AG08396 (cell line): ENCODE measurements at places on chromosomes 5 and 9.

DNA sequence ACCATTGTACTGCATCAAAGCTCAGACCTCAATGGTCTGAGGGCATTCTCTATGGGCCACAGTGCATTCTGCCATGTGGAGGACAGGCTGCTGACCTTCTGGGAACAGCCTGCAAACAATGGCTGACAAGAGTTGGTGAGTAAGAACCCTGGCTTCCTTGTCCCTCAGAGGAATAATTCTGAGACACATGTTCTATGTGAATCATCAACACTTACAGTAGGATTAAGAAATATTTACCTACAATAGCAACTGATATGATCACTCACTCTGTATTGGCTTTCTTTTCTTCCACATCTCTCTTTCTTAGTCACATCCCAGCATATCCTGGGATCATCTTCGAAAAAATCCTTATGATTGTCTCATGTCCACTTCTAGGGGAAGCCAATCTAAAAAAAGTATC is 306.5 kb upstream of the ITGA1 start:
- DNase-seq, result no peak

GRCh38 chr9:19127871-19128500 is 694 bp upstream of the PLIN2 start:
- DNase-seq, result peak; percentile 23

DNA sequence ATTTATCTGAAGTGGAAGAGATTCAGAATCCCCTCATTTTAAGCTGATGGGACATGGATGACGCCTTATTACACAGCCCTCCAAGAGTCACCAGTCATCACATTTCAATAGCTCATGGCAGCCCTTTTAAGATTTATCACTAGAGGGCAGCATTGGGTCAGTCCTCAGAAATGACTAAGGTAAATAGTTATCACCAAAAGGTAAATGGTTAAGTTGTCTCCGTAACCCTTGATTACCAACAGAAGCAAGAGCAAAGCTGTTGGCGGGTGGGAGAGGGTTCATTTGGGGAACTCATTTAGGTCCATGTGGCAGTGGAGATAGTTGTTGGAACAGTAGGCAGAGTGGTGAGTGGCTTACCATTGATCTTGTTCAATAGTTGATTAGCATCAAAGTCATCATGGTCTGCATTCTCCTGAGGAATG is 12.0 kb upstream of the C9 start:
- DNase-seq, result peak; percentile 30

DNA sequence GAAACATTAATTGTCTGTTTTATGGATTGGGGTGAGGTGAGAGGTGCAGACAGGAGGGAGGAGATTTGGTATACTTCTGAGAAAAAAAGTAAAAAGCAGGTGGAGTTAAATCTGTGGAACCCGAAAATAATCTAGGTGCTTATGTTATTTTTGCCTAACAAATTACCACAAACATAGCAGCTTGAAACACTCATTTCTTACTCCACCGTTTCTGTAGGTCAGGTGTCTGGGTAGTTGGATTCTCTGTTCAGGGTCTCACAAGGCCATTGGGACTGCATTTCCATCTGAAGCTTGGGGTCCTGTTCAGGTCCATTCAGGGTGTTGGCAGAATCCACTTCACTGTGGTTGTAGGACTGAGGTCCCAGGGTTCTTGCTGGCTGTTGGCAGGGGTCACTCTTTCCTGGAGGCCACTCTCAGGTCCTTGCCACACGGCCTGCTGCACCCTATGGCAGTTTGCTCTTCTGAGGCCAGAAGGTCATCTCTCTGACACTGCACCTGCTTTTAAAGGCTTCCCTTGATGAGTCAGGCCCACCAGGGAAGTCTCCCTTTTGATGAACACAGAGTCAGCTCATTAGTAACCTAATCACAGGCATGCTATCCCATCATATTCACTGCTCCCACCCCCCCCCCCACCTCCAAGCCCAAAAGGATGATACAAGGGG is 82.2 kb downstream of the TRIO start:
- DNase-seq, result no peak

- DNase-seq, result peak; percentile 30
Measured at GRCh38 chr5:116084287-116084691, 536 bp upstream of the COMMD10 start.

- DNase-seq, result no peak
Measured at GRCh38 chr9:84277646-84278045, 62.9 kb downstream of the SLC28A3 start.

DNA sequence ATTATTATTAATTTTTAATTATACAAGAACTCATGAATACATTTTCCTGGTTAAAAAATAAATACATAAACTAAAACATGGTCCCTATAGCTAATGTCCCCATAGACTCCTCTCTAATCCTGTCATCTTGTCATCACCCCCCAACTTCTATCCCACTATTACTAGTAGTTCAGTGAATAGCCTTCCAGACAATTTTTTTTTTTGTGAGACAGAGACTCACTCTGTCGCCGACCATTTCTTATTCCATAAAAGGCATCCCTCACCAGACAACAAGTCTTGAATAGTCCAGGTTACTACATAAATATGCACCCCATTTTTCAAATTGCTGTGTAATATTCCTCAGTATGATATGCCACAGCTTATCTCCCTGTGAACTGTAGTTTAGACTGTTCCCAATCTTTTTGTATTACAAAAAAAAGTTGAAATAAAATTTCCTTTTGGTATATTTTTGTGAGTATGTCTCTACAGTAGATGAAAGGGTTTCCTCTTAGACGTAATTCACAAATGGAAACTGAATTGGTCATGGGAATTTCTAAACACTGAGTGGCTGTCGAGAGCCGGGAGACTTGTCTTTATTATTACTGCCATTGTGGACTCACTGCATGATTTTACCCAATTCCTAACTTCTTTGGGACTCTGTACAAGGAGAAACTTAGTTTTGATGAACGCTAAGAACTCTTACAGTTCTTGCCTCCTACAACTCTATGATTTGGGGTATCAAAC is 6.4 kb upstream of the ABLIM3 start:
- DNase-seq, result no peak

DNA sequence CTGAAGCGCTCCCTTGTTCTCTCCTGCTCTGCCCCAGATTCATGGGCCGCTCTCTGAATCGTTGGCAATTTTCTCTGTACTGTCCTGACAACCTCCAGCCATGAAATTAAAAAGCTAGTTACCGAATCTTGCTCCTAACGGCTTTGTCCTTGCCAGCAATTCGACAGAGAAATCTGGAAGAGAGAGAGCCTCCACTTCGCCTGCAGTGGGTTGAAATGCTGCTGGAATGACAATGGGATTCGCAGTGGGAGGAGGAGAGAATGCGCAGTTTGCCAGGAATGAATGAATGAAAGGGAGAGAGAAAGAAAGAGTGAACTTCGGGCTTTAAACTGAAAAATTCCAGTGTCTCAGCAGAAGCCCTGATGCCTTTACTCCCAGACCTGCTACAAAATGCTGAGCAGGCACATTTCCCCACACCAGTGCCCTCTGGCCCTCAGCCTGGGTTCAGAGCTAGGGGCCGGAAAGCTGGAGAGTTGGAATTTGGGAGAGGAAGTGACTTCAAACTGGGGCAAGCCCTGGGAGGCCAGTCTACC is 11.5 kb upstream of the BOD1 start:
- no peak for DNase-seq

DNA sequence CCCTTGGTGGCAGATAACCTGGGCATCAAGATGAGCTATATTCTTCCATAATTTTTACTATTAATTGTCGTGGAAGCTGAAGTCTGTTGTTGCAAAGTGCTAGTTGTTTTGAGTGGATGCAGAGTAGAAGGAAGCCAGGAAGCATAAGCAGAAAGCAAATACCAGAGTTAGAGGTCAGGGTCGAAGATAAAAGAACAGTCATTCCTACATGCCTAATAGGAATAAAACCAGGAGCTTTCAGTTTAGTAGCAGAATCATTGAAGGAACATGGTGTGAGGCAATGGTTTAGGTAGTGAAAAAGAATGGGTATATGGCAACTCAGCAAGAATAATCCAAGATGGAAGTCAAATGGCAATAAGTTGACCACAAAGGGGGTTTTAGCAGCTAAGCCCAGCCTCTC is 121.6 kb upstream of the FST start:
- no peak for DNase-seq

- no peak for DNase-seq
Measured at GRCh38 chr5:156394642-156395305, 67.8 kb downstream of the SGCD start.

GRCh38 chr5:178516504-178517235 is 73.5 kb downstream of the COL23A1 start:
- DNase-seq, result no peak

GRCh38 chr9:27429436-27429835 is 94.7 kb upstream of the IFNK start:
- DNase-seq, result no peak

- DNase-seq, result no peak
Measured at GRCh38 chr5:72147569-72147968, 40.3 kb downstream of the MAP1B start.

GRCh38 chr9:99885747-99886146 is 20.7 kb upstream of the STX17 start:
- no peak for DNase-seq

DNA sequence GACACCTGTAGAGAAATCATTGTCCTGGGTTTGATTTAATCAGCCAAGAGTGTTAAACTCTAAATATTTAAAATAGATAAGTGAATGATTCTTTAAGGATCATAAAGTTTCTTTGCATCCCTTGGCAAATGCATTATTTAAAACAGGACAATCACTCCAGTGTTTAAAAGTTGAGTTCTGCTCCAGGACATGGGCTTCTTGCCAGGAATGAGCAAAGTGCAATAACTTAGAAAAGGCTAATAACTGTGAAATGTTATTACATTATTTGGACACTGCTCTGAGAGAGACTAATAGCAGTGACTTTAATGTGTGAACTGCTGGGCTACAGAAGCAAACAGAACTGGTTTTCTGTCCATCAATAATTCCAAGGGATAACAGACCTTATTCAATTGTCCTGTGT is 283.3 kb downstream of the GABRB2 start:
- DNase-seq, result no peak

DNA sequence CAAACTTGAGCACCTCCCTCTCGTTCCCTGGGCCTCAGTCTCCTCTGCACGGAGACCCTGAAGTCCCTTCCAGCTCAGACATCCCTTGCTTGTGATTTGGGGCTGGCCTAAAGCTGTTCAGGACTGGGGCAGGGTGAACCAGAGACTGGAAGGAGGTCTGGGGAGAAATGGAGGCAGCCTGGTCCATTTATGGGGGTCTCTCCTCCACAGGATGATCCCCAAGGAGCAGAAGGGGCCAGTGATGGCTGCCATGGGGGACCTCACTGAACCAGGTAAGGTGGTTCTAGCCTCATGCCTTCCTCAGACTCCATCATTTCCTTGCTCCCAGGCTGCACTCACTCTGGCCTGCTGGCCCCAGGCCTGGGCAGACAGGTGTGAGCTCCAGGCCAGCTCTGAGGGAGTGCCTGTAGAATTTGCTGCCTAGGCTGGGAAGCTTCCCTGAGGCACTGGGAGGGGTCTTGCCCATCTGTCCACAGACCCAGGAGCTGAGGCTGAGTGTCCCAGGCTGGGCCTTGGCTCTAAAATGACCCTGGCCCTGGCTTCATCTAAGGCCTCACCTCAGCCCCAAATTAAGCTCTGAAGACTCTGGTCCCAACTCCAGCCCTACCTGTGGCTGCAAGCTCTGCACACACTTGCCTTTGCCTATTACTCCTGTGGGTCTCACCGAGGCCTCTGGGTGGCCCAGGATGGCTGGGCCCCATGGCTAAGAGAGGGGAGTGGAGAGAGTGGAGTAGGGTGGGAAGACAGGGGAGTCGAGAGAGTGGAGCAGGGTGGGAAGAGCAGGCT is 1.9 kb downstream of the MYOZ3 start:
- no peak for DNase-seq

DNA sequence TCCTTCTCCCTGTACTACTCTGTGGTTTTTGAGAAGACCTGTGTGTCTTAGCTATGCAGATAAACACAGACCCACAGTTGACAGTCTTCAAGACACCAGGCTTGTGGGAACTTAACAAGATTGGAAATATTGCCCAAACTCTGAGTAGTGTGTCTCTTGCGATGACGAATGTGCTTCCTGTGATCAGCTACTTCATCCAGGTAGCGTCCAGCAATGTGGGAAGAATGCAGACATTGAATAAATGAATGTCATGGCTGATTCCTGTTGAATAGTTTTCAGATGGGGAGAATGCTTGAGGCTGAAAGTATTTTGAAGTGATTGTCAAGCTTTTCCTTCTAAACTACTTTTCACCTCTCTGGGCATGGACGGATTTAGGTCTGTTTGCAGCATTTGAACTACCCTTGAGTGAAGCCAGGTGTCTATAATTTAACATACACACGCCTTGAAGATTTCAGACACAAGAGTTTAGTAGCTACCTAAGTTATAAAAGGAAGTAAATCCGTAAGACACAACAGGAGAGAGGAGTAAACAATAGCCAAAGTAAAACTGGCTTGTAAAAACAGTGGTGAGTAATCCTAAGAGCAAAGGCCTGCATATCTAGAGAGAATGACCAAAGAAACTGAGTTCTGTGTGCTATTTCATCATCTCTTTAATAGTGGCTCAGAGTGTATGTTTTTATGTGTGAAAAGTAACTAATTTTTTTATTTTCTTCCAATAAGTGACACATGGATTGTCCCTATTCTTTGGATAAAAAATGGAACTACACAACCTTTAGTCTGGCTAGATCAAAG is 30.0 kb upstream of the ARL14EPL start:
- DNase-seq, result no peak

DNA sequence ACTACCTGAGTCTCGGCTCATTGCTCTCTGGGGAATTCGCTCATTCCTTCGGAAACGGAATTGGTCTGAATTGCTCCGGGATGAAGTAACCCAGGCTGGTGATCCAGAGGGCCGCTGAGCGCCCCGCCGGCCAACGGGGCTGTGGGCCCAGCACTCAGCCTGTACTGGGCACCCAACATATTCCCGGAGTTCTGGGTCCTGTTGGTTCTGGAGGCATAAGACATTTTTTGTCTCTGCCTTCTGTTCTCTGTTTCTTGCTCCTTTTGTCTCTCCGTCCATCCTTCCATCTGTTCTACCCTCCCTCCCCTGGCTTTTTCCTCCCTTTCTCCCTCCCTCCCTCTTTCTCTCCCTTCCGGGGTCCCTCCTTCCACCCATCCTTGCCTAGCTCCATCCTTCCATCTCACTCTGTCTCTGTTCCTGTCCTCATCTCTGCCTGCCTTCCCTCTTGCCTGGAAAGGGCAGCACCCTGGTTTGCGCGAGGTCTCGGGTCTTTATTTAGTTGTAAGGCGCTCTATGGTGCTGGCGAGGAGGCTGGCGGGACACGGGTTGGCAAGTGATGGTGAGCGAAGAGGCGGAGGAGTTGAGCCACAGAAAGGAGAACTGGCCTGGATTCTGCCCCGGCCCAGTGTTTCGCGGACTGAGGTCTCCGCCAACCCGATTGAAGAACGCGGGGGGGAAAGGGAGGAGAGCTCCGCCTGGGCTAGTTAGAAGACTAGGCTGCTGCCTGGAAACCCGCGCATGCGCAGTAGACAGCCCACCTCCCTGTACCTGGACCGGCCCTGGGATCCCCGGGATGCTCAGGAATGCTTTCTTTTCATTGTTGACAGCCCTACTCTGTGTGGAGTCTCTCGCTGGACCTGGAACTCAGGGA is 1468.0 kb downstream of the FOXD4L5 start:
- DNase-seq, result peak; percentile 88
